H9 (cell line): ENCODE measurements at places on chromosomes 7 and 10.

GRCh38 chr7:83270407-83270806, 107.7 kb upstream of the PCLO start:
- no peak for DNase-seq

DNA sequence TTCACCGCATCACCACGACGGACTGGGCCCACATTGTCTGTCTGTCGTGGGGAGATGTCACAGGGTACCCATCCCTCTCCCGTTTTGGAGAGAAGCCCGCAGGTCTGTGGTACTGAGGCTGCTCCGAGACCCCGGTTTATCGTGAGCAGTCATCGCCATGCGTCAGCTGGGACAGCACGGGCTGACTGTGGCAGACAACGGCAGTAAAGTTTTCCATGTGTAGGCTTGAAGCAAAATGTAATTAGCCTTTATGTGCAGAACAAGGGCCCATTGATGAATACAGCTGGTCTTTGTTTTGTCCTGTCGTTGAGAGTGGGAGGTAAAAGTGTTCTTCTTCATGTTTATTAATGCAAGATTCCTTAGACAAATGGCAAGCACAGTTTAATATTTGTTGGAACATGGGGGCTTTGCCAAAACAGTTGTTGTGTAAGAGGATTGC, 167.4 kb upstream of the SH2B2 start:
- DNase-seq, result no peak

DNA sequence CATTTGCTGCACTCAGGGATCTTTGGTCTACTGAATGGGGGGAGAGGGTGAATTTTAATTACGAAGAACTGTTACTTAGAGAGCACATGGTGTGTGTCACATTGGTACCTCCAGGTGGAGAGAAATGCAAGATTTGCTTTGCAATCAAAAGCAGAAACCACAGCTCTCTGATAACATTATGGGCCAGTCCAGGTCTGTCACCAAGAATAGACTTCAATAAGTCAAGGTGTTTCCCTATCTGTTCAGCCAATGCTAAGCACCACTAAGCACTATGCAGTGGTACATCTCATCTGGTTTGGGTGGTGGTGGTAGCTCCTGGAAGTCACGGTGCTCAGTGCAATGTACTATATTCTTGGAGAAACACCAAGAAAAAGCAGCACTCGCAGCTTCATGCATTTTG, 119.6 kb upstream of the AFAP1L2 start:
- no peak for DNase-seq

DNA sequence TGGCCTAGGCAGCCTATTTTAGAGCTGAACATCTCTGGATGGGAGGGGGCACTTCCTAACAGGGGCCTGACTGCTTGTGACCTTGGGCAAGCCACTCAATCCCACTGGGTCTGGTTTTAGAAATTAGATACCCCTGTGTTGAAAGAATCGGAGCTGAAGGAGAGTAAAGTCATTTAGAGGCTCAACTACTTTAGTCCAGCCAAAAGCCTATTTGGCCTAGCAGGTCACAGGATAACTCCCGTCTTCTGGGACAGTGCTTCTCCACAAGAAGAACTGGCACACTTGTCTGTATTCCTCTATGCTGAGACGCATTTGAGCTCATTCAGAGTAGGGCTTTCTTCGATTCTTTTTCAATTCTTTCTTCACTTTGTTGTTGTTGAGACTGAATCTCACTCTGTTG, 224.2 kb downstream of the CHCHD3 start:
- DNase-seq, result no peak

DNA sequence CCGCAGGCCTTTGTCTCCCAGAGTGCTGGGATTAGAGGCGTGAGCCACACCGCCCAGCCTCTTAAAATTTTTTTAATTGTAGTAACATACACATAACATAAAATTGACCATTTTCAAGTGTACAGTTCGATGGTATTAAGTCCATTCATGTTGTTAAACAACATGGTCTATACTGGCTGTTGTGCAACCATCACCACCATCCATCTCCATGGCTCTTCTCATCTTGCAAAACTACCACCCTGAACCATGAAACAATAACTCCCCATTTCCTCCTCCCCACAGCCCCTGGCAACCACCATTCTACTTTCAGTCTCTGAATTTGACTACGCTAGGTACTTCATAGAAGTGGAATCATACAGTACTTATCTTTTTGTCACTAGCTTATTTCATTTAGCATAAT, 7.9 kb upstream of the ZFYVE27 start:
- DNase-seq, result no peak

- no peak for DNase-seq
Observed at GRCh38 chr10:6297951-6298381, 95.2 kb downstream of the PFKFB3 start.

DNA sequence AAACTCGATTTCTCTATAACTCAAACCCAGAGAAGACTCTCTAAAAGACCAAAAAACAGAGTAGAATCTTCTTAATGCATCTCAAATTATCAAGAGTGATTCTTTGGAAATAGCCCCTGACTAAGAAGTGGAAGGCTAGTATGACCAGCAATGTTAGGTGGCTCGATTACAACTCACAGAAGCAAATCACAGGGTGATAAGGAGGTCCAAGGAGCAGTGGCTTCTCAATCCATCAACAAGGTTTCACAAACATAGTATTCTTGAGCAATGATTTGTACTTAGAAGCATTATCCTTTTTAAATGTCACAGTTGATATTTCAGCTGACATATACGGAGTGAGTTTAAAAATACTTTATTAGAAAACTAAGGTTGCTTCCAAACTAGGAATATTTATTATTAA, 127.7 kb downstream of the CNOT4 start:
- no peak for DNase-seq
